Upper lobe of left lung (tissue), 6 donors: ENCODE measurements at places on chromosomes 1 and 21. TPM values are rescaled to one million over a fixed set of nuclear protein-coding genes. Genes with fewer than 3 reads are reported as not detected.

NIBAN1 gene
- 42.2 TPM for total RNA-seq

NPPB gene
- not detected for total RNA-seq

RNF207 gene
- 18.6 TPM for total RNA-seq

TYW3 gene
- 12.6 TPM for total RNA-seq

DNA sequence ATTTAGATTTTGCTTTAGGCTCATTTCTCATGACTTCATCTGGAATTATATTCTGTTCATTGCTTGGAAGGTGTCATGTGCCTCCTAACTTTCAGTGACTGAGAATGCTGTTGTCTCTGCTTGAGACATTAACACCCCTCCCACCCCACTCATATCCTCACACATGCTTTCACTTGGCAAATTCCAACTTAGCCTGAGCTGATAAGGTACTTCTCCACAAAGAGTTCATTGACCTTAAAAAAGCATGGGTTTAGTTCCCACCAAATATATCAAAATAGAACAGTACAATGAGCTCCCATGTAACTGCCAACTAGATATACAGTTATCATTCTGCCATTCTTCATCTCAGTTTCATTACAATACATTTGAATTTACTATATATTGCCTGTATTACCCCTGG, 576.5 kb upstream of the ADGRL2 start:
- no peaks in the 10 kb centered on the region for H3K27me3 ChIP-seq
- no peak for DNase-seq
- H3K4me3 ChIP-seq: no peak overlapping the region
- H3K27ac ChIP-seq: no peak overlapping the region

DNA sequence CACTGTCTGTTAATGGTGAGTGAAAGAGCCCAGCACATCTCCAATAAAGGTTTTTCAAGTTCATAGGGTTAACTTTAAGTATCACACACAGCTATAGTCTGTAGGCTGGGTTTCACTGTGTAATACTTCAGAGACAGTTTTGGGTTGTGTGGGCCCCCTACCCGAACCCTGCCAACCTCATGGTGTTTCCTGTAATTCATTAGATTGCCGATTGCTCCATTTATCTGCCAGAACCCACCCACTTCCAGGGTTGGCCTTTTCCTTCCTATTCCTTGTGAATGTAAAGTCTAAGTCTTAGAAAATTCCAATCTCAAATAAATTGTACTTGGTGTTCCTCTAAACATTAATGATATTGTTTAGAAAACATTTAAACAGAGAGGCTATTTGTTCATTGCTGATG, 43.6 kb downstream of the CTTNBP2NL start:
- no peak overlapping the region for H3K4me3 ChIP-seq
- H3K27ac ChIP-seq: peak overlapping the region; percentile 89
- peaks cover 26% of the 10 kb centered on the region for H3K4me1 ChIP-seq
- no peaks in the 10 kb centered on the region for H3K36me3 ChIP-seq

GRCh38 chr1:178579562-178579961, 66.7 kb downstream of the TEX35 start:
- no peaks in the 10 kb centered on the region for H3K36me3 ChIP-seq
- DNase-seq: no peak
- H3K27me3 ChIP-seq: no peaks in the 10 kb centered on the region
- no peak overlapping the region for H3K4me3 ChIP-seq
- H3K4me1 ChIP-seq: no peaks in the 10 kb centered on the region
- no peak overlapping the region for H3K27ac ChIP-seq

DNA sequence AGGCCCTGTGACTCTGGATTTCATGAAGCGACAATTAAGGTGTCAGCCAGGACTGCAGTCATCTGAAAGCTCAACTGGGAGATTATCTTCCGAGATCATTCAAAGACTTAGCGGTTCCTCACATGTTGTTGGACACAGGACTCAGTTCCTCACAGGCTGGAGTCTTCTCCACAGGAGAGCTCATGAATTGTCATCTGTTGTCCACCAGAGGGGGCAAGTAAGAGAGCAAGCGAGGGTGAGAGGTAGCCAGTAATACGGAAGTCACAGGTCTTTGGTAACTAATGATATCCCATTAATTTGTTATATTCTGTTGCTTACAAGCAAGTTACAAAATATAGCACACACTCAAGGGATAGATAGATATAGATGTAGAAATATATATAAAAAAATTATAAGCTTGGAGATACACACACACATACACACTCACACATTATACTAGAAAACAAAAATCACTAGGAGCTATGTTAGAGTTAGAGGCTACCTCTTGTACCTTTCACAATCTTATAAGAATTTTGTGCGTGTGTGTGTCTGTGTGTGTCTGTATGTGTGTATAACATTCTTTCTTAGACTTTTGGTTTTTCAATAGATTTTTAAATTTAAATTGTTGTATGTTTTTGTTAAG, 1695.3 kb downstream of the BRINP3 start:
- H3K27me3 ChIP-seq: no peaks in the 10 kb centered on the region
- H3K36me3 ChIP-seq: no peaks in the 10 kb centered on the region
- H3K27ac ChIP-seq: no peak overlapping the region
- no peak overlapping the region for H3K4me3 ChIP-seq
- DNase-seq: no peak

DNA sequence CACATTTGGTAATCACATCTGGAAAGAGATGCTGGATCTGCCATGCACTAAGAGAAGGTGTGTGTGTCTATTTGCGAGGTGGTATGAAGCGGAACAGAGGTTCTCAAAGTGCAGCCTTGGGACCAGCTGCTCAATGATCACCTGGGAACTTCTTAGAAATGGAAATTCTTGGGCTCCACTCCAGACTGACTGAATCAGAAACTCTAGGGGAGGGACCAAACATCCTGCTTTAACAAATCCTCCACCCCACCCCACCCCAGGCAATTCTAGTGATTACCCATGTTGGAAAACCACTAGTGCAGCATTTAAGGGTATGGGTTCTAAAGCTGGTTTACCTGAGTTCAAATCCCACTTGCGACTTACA, 143.9 kb upstream of the JUN start:
- DNase-seq: no peak
- H3K4me1 ChIP-seq: peaks cover 12% of the 10 kb centered on the region
- no peak overlapping the region for H3K4me3 ChIP-seq
- no peaks in the 10 kb centered on the region for H3K36me3 ChIP-seq
- no peak overlapping the region for H3K27ac ChIP-seq
- no peaks in the 10 kb centered on the region for H3K27me3 ChIP-seq

DNA sequence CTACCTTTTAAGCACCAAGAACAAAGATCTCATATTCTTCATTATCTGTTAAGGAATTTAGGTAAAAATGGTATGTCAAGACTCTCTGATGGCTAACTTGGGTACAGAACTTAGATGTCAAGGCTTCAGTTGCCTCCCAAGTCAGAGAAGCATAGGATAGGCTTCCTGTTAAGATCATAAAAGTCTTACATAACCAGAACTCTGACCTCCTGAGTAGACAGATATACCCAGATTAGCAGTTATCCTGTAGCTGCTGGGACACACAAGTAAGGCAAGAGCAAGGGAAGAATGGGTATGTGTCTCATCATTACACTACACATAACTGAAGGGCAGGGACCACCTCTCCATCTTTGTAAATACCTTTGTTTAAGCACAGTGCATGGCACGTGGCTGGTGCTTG, 15.4 kb upstream of the KLHL12 start:
- no peak for DNase-seq
- H3K4me3 ChIP-seq: no peak overlapping the region
- H3K36me3 ChIP-seq: peaks cover 74% of the 10 kb centered on the region
- H3K27ac ChIP-seq: no peak overlapping the region
- no peaks in the 10 kb centered on the region for H3K4me1 ChIP-seq

DNA sequence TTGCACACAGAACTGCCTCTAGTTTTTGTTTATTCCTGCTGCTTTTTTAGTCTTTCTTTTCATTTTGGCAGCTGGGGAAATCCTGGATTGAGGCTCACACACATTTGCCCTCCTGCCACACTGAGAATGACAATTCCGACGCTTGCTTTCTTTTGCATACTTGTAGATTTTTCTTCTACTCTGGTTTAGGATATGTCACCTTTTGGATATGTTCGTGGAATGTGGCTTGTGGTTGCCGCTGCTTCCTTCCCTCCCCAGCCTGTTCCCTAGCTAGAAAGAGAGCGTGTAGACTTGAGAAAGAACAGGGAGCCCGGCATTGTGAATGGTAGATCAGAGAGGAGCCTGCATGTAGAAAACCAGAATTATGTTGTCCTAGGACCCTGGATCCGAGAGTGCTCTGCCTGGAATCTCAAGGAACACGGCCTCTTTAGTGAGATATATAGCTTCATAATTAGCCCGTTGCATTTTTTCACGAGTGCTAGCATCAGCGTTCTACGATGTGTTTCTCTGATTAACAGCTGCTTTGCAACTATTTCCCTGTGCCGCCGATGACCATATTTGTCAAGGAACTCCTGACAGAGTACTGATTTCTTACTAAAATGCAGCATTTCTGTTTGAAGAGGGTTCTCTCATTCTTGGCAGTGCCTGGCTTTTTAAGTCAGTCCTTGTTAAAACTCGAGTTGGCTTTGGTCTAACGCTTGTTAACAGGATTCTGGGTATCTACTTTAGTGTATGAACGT, 56.2 kb downstream of the PEX14 start:
- H3K4me3 ChIP-seq: no peak overlapping the region
- peak overlapping the region; percentile 36 for H3K27ac ChIP-seq
- peaks cover 28% of the 10 kb centered on the region for H3K4me1 ChIP-seq
- H3K27me3 ChIP-seq: no peaks in the 10 kb centered on the region
- H3K36me3 ChIP-seq: no peaks in the 10 kb centered on the region

DNA sequence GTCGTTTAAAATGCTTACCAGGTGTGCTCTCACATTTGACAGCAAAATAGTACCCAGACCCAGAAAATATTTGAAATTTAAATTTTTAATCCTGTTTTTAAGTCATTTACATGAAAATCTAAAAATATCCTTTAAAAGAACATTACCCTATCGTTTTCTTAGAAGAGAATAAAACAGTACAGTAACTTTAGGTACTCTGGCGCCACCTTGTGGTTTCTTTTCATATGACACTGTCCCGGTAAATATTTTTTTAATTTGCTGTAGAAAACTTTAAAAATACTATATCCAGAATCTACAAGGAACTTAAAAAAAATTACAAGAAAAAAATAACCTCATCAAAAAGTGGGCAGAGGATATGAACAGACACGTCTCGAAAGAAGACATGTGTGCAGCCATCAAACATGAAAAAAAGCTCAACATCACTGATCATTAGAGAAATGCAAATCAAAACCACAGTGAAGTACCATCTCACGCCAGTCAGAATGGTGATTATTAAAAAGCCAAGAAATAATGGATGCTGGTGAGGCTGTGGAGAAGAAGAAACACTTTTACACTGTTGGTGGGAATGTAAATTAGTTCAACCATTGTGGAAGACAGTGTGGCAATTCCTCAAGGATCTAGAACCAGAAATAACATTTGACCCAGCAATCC, 129.2 kb downstream of the RGS21 start:
- no peaks in the 10 kb centered on the region for H3K4me1 ChIP-seq
- H3K4me3 ChIP-seq: no peak overlapping the region
- H3K36me3 ChIP-seq: no peaks in the 10 kb centered on the region
- no peaks in the 10 kb centered on the region for H3K27me3 ChIP-seq

- H3K4me3 ChIP-seq: no peak overlapping the region
- H3K4me1 ChIP-seq: peaks cover 28% of the 10 kb centered on the region
- H3K27me3 ChIP-seq: no peaks in the 10 kb centered on the region
- DNase-seq: no peak
- H3K27ac ChIP-seq: no peak overlapping the region
These were observed 3.9 kb upstream of the CLSTN1 start for GRCh38 chr1:9827558-9828185.

GRCh38 chr1:246597971-246598370, 31.7 kb downstream of the CNST start:
- H3K4me3 ChIP-seq: no peak overlapping the region
- H3K4me1 ChIP-seq: peaks cover 4% of the 10 kb centered on the region
- H3K36me3 ChIP-seq: peaks cover 7% of the 10 kb centered on the region
- no peaks in the 10 kb centered on the region for H3K27me3 ChIP-seq
- H3K27ac ChIP-seq: no peak overlapping the region

DNA sequence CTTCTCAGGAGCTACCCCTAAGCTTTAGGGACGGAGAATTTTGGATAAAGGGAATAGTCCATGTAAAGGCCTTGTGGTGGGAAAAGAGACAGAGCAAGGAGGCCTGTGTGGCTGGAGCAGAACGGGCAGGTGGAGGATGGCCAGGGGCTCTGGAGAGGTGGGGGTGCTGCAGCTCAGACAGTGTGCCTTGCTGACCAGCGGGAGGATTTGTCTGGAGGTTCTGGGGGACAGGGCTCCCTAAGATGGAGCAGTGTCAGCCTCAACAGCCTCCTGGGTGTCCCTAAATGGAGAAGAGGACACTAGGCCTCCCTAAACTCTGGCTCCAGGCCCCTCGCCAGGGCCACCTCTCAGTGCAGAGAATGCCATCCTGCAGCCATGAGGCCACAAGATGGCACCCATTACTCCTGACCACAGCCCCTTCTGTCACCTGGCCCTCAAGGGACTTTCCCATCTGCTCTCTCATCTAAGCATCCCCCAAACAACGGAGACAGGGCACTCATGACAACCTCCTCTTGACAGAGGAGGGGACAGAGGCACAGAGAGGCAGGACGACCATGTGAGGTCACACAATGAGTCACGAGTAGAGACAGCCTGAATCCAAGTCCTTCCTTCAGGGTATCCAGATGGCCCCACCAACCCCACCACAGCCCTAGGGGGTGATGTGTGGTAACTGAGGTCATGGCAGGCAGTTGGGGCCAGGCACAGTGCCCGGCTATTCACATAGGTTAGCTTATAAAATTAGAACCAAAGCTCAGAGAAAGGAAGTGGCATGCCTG, 94.7 kb downstream of the DMRTB1 start:
- H3K27ac ChIP-seq: no peak overlapping the region
- H3K4me1 ChIP-seq: peaks cover 6% of the 10 kb centered on the region
- H3K27me3 ChIP-seq: no peaks in the 10 kb centered on the region
- no peaks in the 10 kb centered on the region for H3K36me3 ChIP-seq

DNA sequence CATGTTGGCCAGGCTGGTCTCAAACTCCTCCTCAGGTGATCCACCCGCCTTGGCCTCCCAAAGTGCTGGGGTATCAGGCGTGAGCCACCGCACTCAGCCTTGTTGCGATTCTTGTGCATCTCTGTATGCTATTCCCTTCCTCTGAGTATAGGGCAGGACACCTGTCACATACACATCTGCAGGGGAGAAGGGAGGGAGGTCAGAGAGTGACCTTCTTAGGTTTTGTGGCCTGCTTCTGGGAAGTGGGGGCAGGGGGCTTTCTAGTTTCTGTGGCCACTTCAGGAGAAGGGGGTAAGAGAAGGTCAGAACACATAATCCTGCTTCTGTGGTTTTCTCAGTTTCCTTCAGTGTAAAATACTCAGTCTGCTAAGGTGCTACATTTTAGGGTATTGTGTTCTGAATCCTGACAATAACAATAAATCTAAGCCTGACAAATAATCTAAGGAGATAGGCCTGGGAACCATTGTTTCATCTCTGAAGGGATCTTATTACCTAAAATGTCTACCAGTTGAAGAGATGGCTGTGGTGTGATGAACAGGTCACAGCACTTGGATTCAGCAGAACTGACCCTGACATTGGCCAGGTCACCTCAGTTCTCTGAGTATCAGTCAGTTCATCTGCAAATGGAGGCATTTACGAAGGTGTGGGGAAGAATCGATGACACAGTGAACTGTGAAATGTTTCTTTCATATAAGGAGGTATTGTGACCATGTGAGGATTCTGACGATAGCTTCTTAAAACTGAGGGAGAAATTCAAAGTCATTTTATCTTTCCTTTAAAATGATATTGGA, 212.6 kb upstream of the L1TD1 start:
- no peak overlapping the region for H3K4me3 ChIP-seq
- no peaks in the 10 kb centered on the region for H3K36me3 ChIP-seq
- DNase-seq: no peak
- no peak overlapping the region for H3K27ac ChIP-seq
